ENCODE measurements at places on chromosomes 11 and 22.
A peak's percentile ranks its signal among the peaks of the same experiment; 100 is the strongest.

GRCh38 chr11:120208777-120209176 lies 2.1 kb upstream of the OAF start:
- DNase-seq: no peak

DNA sequence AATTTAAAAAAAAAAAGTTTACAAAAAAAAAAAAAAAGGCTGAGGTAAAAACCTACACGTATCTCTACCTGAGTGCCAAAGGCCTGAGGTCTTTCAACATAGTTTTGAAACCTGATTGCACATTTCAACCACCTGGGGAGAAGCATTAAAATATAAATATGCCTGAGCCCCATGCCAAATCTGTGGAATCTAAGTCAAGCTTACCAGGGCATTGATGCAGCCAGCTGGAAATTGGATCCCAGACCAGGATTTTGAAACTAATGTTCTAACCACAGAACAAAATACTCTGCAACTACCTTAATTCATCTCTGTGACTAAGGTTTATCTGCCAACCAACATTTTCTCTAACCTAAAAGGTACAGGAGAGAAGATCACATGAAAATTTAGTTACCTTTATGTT lies 38.8 kb upstream of the CHRNA10 start:
- no peak for DNase-seq

GRCh38 chr22:37115032-37115431 lies 5.5 kb upstream of the TMPRSS6 start:
- no peak for DNase-seq

- DNase-seq: no peak
These were observed 2.4 kb upstream of the MUC2 start for GRCh38 chr11:1072116-1072820.

GRCh38 chr11:36105743-36106581 lies 162.1 kb downstream of the LDLRAD3 start:
- DNase-seq: no peak

GRCh38 chr11:118885831-118886565 lies 2.3 kb downstream of the CXCR5 start:
- DNase-seq: no peak

- peak; percentile 92 for DNase-seq
These were observed 16.9 kb downstream of the CTNND1 start for GRCh38 chr11:57778318-57779037.

- no peak for DNase-seq
These were observed 12.7 kb upstream of the ISX start for GRCh38 chr22:35053060-35053835.

- no peak for DNase-seq
These were observed 153.0 kb upstream of the PITPNB start for GRCh38 chr22:28072066-28072465.

- no peak for DNase-seq
These were observed 13.0 kb upstream of the BCL9L start for GRCh38 chr11:118938491-118939403.

DNA sequence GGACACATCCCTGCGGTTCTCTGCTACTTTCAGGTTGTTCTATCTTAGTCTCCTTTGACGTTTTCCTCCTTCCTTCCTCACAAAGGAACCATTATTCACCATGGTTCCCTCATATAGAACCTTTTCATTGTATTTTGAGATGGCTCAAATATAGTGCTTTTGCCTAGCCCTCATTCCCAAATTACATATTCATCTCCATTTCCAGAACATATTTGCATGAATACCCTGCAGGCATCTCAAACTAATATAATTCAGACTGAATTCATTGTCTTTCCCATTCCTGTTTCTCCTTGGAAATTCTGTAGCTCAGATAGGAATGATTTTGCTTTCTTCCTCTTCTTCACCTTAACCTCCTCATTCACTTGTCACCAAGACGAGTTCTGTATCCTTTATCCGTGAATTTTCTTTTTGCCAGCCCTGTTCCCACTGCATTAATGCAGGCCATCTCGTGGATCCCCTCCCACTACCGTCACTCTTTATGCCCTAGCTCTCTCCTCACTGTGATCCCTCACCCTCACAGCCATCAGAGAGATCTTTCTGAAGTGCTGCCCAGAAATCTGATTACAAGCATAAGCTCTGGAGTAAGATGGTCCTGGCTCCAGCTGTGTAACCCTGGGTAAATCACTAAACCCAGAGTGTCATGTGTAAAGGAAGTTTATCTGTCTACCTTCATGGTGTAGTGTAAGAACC lies 23.3 kb downstream of the PIWIL4 start:
- DNase-seq: no peak

GRCh38 chr11:2440646-2441045 lies 3.7 kb downstream of the TRPM5 start:
- DNase-seq: no peak

DNA sequence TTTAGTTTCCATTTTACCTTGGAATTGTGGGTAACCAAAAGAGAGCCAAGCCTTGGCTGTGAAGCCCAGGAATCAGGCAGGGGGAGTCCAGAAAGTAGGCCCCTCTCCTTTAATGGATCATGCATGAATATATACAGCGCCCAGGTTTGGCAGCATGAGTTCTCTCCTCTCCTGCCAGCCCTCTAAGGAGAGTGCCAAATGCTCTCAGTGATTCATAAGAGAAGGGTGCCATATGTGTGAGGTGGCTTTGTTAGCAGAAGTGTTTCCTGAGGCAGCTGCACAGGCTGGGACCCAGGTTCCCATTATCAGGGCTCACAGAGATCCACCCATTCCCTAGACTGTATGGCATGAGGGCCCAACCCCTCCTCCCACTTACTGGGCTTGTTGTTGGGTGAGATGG lies 52.3 kb upstream of the SCUBE2 start:
- DNase-seq: no peak

- DNase-seq: no peak
These were observed 16.8 kb upstream of the PAFAH1B2 start for GRCh38 chr11:117127171-117127901.

DNA sequence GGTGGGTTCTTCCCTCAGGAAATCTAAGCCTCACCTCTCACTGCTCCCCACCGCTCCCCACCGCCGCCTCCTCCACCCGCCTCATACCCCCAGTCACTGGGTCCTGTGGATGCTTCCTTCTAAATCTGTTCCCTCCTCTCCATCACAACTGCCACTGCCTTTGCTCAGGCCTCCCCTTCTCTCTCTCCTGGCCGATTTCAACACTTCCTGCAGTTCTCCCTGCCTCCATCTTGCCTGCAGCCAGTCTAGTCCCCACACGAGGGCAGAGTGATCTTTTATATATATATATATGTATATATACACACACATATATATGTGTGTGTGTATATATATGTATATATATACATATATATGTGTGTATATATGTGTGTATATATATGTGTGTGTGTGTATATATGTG lies 27.8 kb downstream of the CREB3L1 start:
- no peak for DNase-seq
